ENCODE measurements at places on chromosomes 7 and 10.

DNA sequence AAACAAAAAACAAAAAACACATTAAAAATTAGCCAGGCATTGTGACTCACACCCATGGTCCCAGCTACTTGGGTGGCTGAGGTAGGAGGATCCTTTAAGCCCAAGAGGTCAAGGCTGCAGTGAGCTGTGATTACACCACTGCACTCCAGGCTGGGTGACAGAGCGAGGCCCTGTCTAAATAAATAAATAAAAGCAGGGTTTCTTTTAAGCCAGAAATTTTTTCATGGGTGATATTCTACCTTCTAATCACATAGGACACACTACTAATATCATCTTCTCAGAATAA lies 14.2 kb upstream of the SVIL start:
- DNase-seq = no peak

GRCh38 chr10:12109286-12109685 lies 20.2 kb upstream of the SEC61A2 start:
- no peak for DNase-seq

DNA sequence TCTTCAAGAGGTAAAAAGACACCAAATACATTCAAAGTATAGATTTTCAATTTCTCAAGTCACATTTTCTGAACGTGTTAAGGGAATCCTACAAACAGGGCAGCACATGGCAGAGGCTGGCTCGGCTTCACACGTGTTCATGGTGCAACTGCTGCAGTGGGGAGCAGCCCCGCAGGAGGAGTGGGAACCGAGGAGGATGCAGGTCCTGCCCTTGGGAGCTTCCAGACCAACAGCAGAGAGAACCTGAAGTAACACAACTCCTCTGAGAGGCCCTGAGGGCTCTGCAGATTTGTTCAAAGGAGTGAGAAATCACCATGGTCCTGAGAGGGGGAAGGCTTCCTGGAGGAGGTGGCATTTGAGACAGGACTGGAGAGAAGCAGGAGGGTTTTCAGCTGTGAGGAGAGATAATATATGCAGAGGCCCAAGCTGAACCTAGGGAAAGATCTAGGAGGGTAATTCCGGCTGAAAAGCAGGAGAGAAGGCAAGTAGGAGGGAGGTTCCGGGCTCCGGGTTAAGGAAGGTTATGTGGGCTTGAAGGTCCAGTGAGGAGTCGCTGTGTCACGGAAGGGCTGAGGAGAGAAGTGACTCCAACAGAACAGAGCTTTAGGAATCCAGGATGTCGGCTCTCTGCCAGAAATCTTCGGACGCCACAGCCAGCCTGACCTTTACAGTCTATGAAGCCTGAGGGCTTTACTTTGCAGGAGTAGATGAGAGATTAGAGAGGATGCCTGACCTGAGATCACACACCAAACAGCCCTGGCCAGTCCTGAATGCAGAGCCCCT lies 77.5 kb downstream of the GPR26 start:
- no peak for DNase-seq

GRCh38 chr7:30470163-30470770 lies 8.3 kb downstream of the NOD1 start:
- peak; percentile 74 for DNase-seq

DNA sequence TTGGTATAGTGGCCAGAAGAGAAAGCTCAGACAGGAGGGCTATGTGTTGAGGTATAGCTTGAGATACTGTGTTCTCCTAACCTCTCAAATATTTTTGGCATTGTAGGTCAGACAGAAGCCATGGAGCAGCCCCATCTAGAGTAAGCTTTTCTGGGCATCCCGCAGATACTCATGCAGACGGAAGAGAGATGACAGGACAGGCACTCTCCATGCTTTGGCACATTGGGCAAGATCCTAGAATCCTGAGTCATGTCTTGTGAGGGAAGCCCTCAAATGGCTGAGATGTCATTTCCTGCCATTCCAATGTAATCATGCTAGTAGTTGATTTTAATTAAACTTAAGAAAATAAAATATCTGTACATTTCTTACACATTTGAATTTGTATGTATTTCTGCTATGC lies 16.8 kb upstream of the KIF20B start:
- no peak for DNase-seq

GRCh38 chr10:73762915-73763314 lies 18.7 kb downstream of the SEC24C start:
- no peak for DNase-seq

- no peak for DNase-seq
Measured at GRCh38 chr7:128855559-128855958, 7.1 kb upstream of the ATP6V1F start.

DNA sequence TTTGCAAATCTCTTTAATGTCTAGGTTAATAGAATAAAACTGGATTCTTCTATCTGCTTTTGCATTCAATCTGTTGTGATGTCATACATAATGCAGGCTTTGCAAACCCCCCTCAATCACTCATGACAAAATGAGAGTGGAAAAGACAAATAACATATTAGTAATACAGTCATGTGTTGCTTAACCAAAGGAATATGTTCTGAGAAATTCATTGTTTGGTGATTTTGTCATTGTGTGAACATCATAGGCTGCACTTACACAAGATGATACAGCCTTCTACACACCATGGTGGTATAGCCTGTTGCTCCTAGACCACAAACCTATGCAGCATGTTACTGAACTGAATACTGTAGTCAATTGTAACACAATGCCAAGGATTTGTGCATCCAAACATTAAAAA lies 87.3 kb upstream of the SEC61G start:
- no peak for DNase-seq

DNA sequence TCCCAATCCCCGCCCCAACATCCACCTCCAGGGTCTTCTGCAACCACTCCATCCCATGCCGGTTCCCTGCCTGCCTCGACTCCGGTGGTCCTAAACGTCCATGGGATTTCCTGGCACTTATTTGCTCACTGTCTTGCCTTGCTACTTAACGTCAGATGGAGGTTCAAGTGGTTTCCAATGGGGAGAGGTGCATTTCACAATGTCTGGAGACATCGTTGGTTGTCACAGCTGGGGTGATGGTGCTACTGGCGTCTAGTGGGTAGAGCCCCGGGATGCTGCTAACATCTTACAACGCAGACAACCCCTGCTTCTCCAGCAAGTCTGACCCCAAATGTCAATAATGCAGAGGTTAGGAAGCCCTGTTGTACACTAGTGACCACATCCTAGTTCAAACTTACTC lies 82.9 kb upstream of the ANLN start:
- no peak for DNase-seq

DNA sequence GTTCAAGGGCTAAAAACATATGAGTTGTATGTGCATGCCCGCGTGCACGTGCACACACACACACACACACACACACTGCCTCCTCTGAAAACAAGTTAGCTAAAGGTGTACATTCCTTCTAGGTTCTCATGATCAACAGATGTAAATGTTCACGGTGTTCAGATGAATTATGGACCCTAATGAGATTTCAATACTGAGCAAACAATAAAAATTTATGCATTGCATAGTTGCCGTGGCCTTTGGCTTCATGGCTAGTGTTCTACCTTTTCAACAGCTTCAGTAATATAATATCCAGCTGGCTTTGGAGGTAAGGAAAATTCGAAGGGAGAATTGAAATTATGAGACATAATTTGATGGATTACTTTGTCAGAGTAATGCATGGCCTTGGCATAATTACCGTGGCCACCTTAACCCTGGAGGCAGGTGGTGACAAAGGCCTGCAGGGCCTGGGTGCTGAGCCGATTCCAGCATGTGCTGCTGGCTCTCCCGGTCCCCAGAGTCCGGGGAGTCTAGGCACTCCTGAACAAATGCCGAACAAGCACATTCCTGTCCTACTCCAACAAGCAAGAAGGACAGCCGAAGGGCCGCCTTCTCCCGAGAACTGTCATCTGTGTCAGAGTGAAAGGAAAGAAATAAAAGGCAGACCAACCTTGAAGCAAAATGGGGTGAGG lies 166.6 kb upstream of the TCF7L2 start:
- DNase-seq = no peak

GRCh38 chr10:33805831-33806230 lies 471.4 kb upstream of the NRP1 start:
- DNase-seq = no peak

- no peak for DNase-seq
Measured at GRCh38 chr7:81206217-81206616, 287.4 kb upstream of the SEMA3C start.

- DNase-seq = no peak
Measured at GRCh38 chr10:129694184-129694583, 227.1 kb downstream of the MGMT start.

GRCh38 chr10:74846958-74847357 lies 20.6 kb downstream of the KAT6B start:
- DNase-seq = no peak

GRCh38 chr7:31788445-31788844 lies 101.4 kb downstream of the PPP1R17 start:
- DNase-seq = no peak

DNA sequence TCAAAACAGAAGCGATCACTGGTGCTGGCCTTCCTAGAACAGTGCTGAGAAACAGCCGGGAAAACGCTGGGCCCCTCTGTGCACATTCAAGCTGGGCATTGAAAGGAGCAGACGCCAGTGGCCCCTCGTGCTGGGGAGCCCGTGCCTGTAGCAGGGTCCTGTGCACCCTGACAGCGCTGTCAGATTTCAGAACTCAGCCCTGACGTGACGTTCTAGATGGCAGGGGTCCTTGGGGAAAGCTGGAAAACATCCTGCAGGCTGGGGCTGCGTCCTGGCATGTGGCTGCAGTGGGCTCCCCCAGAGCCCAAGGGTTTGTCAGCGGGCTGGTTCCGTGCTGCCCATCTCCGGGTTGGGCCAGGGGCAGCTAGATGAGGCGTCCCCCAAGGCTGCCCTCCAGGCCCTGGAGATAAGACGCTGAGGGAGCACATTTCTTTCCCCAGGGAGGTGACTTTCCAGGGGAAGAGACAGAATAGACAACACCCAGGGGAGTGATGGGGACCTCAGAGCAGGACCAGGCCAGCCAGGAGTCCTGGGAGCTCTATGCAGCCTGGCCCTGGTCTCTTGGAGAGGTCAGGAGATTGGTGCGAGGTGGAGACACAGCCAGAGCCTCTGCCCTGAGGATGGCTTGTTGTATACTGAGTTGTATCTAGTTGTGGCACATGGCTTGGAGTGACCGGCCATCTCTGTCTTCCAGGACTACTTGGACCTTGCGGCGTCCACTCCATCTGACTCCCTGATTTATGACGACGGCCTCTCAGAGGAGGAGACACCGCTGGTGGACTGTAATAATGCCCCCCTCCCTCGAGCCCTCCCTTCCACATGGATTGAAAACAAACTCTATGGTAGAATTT lies 12.1 kb upstream of the CSGALNACT2 start:
- no peak for DNase-seq

DNA sequence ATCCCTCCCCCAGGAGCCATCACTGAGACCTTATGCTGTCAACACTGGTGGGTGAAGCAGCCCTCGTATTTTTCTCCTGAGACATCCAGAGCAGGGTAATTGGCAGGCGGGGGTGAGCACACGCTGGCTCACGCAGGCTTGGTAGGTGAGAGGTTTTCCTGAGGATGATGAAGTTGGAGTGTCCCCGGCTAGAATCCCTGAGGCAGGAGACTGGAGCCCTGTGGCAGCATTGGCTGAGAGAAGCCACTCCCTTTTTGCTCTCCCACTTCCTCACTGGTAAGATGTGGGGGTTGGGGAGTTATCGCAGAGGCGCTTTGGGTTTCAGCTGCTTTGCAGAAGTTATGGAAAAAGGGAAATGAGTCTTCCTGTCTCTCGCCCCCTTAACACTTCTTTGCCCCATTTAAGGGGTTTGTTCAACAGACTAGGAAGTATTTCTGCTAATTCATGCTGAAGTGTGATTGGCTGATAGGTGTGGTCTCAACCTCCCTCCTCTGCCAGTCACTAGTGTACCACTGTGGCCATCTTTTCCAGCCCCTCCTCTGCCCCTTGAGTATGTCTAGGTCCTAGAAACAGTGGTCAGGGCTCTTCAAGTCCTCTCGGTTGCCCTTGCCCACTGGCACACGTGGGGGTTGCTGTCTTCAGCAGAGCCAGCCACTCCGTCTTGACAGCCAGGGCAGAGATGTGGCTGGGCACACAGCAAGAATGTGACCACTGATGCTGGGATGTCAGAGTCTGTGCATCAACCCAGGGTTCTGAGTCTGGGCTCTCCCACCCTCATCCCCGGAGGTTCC lies 5.7 kb downstream of the ARPC1B start:
- no peak for DNase-seq

- no peak for DNase-seq
Measured at GRCh38 chr7:40329601-40330153, 194.9 kb downstream of the SUGCT start.

GRCh38 chr7:96266015-96266414 lies 55.9 kb downstream of the SLC25A13 start:
- DNase-seq = no peak

DNA sequence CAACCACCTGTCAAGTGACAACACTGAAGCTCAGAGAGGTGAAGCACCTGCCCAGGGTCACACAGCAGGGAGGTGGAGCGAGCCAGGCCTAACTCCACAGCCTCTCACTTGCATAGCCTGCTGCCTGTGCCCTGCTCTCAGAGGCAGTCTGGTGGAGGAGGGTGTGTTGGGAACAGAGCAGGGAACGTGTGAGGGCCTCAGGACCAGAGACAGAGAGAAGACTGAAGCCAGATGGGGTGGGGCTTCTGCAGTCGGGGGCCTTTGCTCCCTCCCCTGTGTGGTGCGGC lies 114.0 kb downstream of the PTPN20 start:
- DNase-seq = peak; percentile 18

- DNase-seq = no peak
Measured at GRCh38 chr7:51234609-51235308, 81.8 kb downstream of the COBL start.

GRCh38 chr10:94859086-94859485 lies 79.4 kb upstream of the CYP2C9 start:
- no peak for DNase-seq

DNA sequence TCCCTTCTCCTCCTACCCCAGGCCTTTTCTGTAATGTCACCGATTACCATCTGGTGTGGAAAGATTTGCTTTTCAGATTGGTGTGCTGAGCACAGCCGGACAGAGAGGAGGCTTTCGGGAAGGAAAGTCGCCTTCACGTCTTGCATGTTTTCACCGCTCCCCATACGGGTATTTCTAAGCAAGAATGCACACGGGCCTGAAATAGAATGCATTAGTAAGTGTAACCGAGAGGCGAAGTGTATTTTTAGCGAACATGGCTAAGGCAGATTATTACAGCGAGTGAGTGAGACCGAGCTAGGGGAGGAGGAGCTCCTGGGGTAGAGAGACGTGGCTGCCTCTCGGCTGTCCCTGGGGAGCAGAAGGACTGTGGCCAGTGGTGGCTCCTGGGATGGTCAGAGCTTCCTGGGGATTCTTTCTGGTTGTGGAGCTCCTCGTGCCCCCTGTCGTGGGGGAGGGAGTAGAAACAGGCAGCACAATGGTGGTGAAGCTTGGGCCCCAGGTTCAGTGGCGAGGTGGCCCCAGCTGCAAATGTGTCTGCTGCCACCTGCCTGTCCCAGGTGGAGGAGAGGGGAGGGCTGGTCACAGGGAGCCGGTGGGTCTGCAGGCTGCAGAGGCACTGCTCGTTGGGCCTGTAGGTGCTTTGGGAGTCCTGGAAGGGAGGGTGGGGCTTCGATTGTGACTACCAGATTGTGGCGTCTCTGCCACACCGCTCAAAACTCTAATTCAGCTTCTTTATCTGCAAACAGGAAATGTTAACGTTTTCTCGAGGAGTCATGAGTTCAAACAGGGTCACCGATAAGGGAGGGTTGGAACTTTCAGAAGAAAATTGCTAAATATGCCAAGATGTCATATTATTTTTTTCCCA lies 135.8 kb downstream of the CAMK1D start:
- peak; percentile 43 for DNase-seq

GRCh38 chr7:21256310-21256877 lies 171.5 kb upstream of the SP4 start:
- DNase-seq = no peak

GRCh38 chr7:88455696-88456095 lies 149.0 kb upstream of the STEAP4 start:
- DNase-seq = no peak

All from dorsolateral prefrontal cortex (tissue), 122 donors.